ENCODE measurements at places on chromosomes 4 and X.

- peak; percentile 3 for DNase-seq
Measured at GRCh38 chr4:101981756-101982155, 191.2 kb downstream of the BANK1 start.

DNA sequence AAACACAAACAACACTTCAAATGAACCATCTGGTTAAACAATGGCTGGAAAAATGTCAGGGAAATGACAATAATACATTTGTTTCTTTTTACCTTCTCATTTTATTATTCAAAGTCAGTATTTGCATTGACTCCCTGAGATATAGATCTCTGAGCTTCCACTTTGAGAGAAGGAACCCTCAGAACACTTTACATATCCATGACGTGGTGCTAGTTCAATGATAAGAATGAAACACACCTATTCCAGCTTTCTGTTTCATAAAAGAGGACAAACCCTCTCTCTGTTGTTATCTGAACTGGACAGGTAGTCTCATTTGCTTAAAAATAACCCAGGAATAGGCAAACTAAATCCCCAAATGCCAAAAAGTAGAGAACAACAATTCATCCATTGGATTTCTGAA lies 65.3 kb upstream of the CCSER1 start:
- DNase-seq, result no peak

GRCh38 chr4:95358421-95358820 lies 190.4 kb downstream of the UNC5C start:
- no peak for DNase-seq

- DNase-seq, result no peak
Measured at GRCh38 chr4:123317211-123317610, 79.4 kb upstream of the SPRY1 start.

DNA sequence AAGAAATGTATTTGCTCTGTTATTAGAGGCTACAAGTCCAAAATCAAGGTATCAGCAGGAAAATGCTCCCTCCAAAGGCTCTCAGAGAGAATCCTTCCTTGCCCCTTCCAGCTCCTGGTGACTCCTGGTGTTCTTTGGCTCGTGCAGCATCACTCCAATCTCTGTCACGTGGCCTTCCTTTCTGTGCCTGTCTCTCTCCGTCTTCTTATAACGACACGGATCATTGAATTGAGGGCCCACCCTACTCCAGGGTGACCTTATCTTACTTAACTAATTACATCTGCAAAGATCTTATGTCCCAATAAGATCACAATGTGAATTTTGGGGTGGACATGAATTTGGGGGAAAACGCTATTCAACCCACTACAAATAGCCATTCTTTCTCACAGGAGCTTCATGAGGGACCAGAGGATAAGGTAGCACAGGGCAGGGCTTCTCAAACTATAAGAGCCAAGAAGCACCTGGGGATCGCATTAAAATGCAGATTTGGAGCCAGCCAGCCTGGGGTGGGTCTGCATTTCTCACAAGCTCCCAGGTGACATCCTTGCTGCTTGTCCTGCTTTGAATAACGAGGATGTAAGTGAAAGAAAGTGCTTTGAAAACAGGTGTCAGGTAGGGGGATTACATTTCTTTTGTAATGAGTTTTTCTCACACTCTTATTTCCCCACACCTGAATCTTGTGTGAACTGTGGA lies 41.9 kb upstream of the APLN start:
- no peak for DNase-seq

Measured in inflammatory macrophage treated with lipopolysaccharide for 1 hour (primary cell).